ENCODE measurements at places on chromosomes 11 and 22. TPM values are rescaled to one million over a fixed set of nuclear protein-coding genes. Genes with fewer than 3 reads are reported as not detected.
A peak's percentile ranks its signal among the peaks of the same experiment; 100 is the strongest.

- H3K27ac ChIP-seq, result no peak overlapping the region
- no peak for DNase-seq
- H3K4me1 ChIP-seq, result no peaks in the 10 kb centered on the region
- H3K4me3 ChIP-seq, result no peak overlapping the region
- no peaks in the 10 kb centered on the region for H3K36me3 ChIP-seq
Observed at GRCh38 chr11:59647245-59647980, 21.4 kb downstream of the PATL1 start.

DNA sequence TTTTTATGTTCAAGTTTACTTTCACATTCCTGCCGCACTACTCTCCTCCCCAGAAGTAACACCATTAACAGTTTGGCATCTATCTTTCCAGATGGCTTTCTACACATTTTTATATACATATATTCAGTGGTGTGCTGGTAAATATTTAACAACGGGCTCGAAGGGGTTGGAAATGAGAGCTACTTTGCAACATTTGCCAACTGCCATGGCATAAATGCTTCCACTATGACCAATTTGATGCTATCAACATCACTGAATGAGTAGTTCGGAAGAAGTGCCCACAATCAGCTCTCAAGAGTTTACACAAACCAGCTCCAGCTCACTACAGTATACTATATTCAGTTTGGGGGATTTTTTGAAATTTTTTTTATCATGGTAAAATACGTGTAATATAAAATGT, 55.2 kb downstream of the RELT start:
- DNase-seq, result no peak
- H3K27me3 ChIP-seq, result no peaks in the 10 kb centered on the region
- peaks cover 4% of the 10 kb centered on the region for H3K4me1 ChIP-seq
- no peak overlapping the region for H3K4me3 ChIP-seq
- H3K27ac ChIP-seq, result no peak overlapping the region

GRCh38 chr11:5043380-5043779, 2.9 kb upstream of the OR52J3 start:
- no peaks in the 10 kb centered on the region for H3K36me3 ChIP-seq
- no peaks in the 10 kb centered on the region for H3K27me3 ChIP-seq
- no peaks in the 10 kb centered on the region for H3K4me1 ChIP-seq
- no peak overlapping the region for H3K4me3 ChIP-seq
- no peak overlapping the region for H3K27ac ChIP-seq

DNA sequence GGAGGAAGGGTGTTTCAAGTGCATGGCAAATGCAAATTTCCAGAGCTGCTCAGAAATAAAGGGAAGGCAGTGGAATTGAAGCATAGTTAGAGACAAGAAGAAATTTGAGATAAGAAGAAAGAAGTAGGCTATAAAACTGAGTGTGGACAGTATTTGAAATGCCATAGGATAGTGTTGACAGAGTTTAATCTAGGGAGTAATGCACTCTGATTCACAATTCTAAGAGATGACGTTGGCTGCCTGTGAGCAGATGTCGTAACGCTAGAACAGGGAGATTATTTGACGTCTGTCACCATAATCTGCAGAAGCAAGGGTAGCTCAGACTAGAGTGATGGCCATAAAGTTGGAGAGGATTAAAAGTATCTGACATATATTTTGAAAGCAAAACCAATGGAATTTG, 389.9 kb upstream of the KIRREL3 start:
- H3K4me1 ChIP-seq, result no peaks in the 10 kb centered on the region
- H3K4me3 ChIP-seq, result no peak overlapping the region
- no peak overlapping the region for H3K27ac ChIP-seq
- no peak for DNase-seq
- no peaks in the 10 kb centered on the region for H3K27me3 ChIP-seq
- no peaks in the 10 kb centered on the region for H3K36me3 ChIP-seq

- H3K27ac ChIP-seq, result peak overlapping the region; percentile 94
- H3K27me3 ChIP-seq, result no peaks in the 10 kb centered on the region
- DNase-seq, result peak; percentile 86
- peaks cover 35% of the 10 kb centered on the region for H3K4me1 ChIP-seq
Observed at GRCh38 chr11:69010964-69011623, 2.0 kb downstream of the MRGPRF start.

- DNase-seq, result no peak
- H3K27me3 ChIP-seq, result no peaks in the 10 kb centered on the region
- no peaks in the 10 kb centered on the region for H3K4me1 ChIP-seq
- no peak overlapping the region for H3K4me3 ChIP-seq
- no peaks in the 10 kb centered on the region for H3K36me3 ChIP-seq
Observed at GRCh38 chr22:48256041-48256739, 1493.7 kb downstream of the TBC1D22A start.

- no peak for DNase-seq
- H3K4me1 ChIP-seq, result peaks cover 4% of the 10 kb centered on the region
- H3K4me3 ChIP-seq, result no peak overlapping the region
- no peaks in the 10 kb centered on the region for H3K36me3 ChIP-seq
- H3K27me3 ChIP-seq, result no peaks in the 10 kb centered on the region
Observed at GRCh38 chr22:43734370-43735150, 77.5 kb downstream of the EFCAB6 start.

TRIM48 gene
- not detected for total RNA-seq

DNA sequence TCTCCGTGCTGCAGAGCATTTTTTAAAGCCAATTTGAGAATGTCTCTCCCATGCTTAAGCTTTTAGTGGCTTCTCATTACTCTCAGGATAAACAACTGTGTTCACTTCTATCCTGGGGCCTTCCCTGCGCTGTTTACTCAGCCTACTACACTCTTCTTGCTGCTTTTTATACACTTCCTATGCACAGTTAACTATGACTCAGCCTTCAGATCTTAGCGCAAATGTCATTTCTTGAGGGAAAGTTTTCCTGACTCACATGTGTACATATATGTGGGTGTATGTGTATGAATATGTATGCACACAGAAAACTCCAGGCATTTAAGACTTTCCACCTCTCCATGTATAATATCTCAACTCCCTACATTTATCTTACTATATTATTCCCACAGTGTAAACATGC, 9.8 kb downstream of the THAP12 start:
- H3K27ac ChIP-seq, result no peak overlapping the region
- no peaks in the 10 kb centered on the region for H3K4me1 ChIP-seq
- no peak for DNase-seq

- no peak overlapping the region for H3K4me3 ChIP-seq
- peaks cover 19% of the 10 kb centered on the region for H3K4me1 ChIP-seq
- DNase-seq, result peak; percentile 81
- H3K27me3 ChIP-seq, result no peaks in the 10 kb centered on the region
- H3K36me3 ChIP-seq, result no peaks in the 10 kb centered on the region
Observed at GRCh38 chr22:37741312-37741795, 44.5 kb downstream of the TRIOBP start.

- DNase-seq, result peak; percentile 70
- H3K4me1 ChIP-seq, result no peaks in the 10 kb centered on the region
- peak within 1 kb of the TSS; percentile 14 for H3K27ac ChIP-seq
Observed at GRCh38 chr11:104164028-104164520, at the start of gene PDGFD. TSS of gene PDGFD (minus strand) at chr11:104164147.

DNA sequence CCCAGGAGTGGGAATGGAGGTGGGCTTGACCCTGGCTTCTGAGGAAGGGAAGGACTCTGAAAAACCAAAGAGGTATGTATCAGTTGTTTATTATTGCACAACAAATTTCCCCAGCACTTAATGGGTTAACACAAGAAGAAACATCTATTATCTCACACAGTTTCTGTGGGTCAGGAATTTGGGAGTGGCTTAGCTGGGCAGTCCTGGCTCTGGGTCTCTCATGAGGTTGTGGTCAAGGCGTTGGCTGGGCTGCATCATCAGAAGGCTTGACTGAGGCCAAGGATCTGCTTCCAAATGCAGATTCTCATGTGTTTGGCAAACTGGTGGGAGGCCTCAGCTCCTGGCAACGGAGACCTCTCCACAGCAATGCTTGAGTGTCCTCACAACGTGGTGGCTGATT, 17.5 kb upstream of the SMIM38 start:
- H3K36me3 ChIP-seq, result no peaks in the 10 kb centered on the region
- no peaks in the 10 kb centered on the region for H3K4me1 ChIP-seq
- no peak overlapping the region for H3K27ac ChIP-seq
- H3K4me3 ChIP-seq, result no peak overlapping the region
- DNase-seq, result no peak

TPBGL gene
- total RNA-seq, result 15.4 TPM

- no peak overlapping the region for H3K27ac ChIP-seq
- no peak overlapping the region for H3K4me3 ChIP-seq
- no peak for DNase-seq
- H3K27me3 ChIP-seq, result no peaks in the 10 kb centered on the region
- peaks cover 21% of the 10 kb centered on the region for H3K4me1 ChIP-seq
Observed at GRCh38 chr11:126334659-126335462, 20.6 kb upstream of the ST3GAL4 start.

- peaks cover 99% of the 10 kb centered on the region for H3K4me1 ChIP-seq
- no peaks in the 10 kb centered on the region for H3K27me3 ChIP-seq
- H3K4me3 ChIP-seq, result no peak overlapping the region
- no peaks in the 10 kb centered on the region for H3K36me3 ChIP-seq
Observed at GRCh38 chr11:118917481-118918127, 8.1 kb downstream of the BCL9L start.

- no peak for DNase-seq
- no peaks in the 10 kb centered on the region for H3K36me3 ChIP-seq
- H3K27me3 ChIP-seq, result no peaks in the 10 kb centered on the region
- H3K4me1 ChIP-seq, result no peaks in the 10 kb centered on the region
- no peak overlapping the region for H3K4me3 ChIP-seq
- H3K27ac ChIP-seq, result no peak overlapping the region
Observed at GRCh38 chr11:14578541-14578956, 58.4 kb upstream of the PSMA1 start.

XKR3 gene
- total RNA-seq, result 4.9 TPM

DNA sequence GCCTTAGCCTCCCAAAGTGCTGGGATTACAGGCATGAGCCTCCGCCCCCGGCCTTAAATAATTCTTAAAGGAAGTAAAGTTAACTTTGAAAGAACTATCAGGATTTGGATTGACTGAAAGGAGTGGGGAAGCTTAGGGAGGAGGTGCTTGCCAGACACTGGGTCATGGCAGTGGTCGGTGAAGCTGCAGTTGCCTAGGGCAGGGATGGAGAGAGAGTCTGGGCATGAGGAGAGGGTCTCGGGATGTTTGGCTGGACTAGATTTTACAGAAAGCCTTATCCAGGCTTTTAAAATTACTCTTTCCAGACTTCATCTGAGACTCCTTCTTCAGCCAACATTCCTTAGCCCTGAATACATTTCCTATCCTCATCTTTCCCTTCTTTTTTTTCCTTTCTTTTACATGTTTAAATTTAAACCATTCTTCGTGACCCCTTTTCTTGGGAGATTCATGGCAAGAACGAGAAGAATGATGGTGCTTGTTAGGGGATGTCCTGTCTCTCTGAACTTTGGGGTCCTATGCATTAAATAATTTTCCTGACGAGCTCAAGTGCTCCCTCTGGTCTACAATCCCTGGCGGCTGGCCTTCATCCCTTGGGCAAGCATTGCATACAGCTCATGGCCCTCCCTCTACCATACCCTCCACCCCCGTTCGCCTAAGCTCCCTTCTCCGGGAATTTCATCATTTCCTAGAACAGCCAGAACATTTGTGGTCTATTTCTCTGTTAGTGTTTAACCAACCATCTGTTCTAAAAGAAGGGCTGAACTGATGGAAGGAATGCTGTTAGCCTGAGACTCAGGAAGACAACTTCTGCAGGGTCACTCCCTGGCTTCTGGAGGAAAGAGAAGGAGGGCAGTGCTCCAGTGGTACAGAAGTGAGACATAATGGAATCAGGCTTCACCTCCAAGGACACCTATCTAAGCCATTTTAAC, at the start of gene NNMT:
Gene NNMT (plus strand): TSS at position 724 of the 929 bp plus-strand sequence. CDS start 158 bp downstream, at position 882.
- peak within 1 kb of the TSS; percentile 78 for H3K27ac ChIP-seq
- no peaks in the 10 kb centered on the region for H3K27me3 ChIP-seq
- DNase-seq, result peak; percentile 38
- H3K4me3 ChIP-seq, result no peak within 1 kb of the TSS

OR4A16 gene
- total RNA-seq, result 0.50 TPM

DNA sequence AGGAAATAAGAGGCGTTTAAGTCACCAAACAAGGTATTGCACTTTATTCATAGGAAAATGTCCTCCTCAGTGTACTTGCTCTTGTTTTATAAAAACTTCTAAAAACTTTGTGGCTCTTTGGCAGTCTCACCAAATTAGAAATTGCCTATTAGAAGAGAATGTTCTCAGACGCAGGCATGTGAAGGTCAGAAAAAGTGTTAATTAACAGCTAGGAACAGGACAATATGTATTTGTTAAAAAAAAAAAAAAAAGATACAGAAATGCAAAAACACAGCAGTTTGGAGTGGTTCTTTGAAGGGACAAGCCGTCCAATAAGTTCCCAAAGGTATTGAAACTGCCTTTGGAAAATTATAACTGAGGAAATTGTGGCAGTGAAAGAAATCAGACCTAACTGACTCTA, 67.9 kb downstream of the SLC25A17 start:
- H3K27me3 ChIP-seq, result no peaks in the 10 kb centered on the region
- H3K4me1 ChIP-seq, result peaks cover 26% of the 10 kb centered on the region
- H3K4me3 ChIP-seq, result no peak overlapping the region
- DNase-seq, result no peak

DNA sequence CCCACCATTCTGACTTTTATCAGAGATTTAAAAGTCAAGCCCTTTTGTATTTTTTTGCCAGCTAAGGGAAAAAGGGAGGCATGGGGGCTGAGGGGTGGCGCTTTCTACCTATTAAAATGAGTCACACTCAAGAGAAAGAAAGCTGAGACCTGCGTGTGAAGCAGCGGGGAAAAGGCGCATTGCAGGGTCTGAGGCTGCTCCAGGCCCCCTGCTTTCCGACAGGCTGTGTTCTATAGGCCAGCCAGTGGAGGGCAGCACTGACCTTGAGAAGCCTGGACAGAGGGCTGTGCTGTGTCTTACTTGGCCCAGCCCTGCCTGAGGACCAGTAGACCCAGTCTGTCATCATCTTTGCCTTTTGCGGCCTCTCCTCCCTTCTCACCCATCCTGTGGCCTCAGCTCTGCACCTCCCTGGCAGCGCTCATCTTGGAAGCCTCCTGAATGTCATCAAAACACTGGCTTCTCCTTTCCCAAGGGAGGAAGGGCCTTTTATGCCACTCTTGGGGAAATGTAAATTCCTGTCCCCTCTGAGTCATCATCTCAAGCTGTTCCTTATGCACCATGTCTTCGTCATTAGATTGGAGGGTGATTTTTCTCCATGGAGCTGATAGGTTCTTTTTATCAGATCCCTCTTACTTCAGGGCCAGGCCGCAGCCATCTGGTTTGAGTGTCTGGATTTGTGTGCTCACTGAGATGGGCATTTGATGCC, 12.6 kb upstream of the MAPK8IP1 start:
- no peak overlapping the region for H3K4me3 ChIP-seq
- no peaks in the 10 kb centered on the region for H3K27me3 ChIP-seq
- H3K36me3 ChIP-seq, result no peaks in the 10 kb centered on the region
- H3K27ac ChIP-seq, result no peak overlapping the region
- peak; percentile 71 for DNase-seq
- H3K4me1 ChIP-seq, result no peaks in the 10 kb centered on the region

PHF21B gene
- 19.0 TPM for total RNA-seq

- no peaks in the 10 kb centered on the region for H3K27me3 ChIP-seq
- peaks cover 4% of the 10 kb centered on the region for H3K4me1 ChIP-seq
- no peaks in the 10 kb centered on the region for H3K36me3 ChIP-seq
- H3K4me3 ChIP-seq, result no peak overlapping the region
- DNase-seq, result peak; percentile 94
Observed at GRCh38 chr11:76721755-76722677, 51.5 kb upstream of the LRRC32 start.

- no peak overlapping the region for H3K27ac ChIP-seq
- no peak for DNase-seq
- H3K4me3 ChIP-seq, result no peak overlapping the region
- no peaks in the 10 kb centered on the region for H3K27me3 ChIP-seq
- H3K4me1 ChIP-seq, result no peaks in the 10 kb centered on the region
Observed at GRCh38 chr11:60305906-60306619, 21.0 kb upstream of the MS4A6E start.

- no peaks in the 10 kb centered on the region for H3K27me3 ChIP-seq
- H3K4me1 ChIP-seq, result peaks cover 15% of the 10 kb centered on the region
- no peak overlapping the region for H3K4me3 ChIP-seq
- H3K27ac ChIP-seq, result no peak overlapping the region
- no peaks in the 10 kb centered on the region for H3K36me3 ChIP-seq
Observed at GRCh38 chr11:64384028-64384737, 25.2 kb downstream of the RPS6KA4 start.
